ENCODE measurements at places on chromosomes 1 and 21.

- no peak for DNase-seq
Observed at GRCh38 chr1:31306278-31306677, 9.4 kb downstream of the ZCCHC17 start.

- DNase-seq: no peak
Observed at GRCh38 chr1:202565890-202566602, 144.2 kb downstream of the SYT2 start.

DNA sequence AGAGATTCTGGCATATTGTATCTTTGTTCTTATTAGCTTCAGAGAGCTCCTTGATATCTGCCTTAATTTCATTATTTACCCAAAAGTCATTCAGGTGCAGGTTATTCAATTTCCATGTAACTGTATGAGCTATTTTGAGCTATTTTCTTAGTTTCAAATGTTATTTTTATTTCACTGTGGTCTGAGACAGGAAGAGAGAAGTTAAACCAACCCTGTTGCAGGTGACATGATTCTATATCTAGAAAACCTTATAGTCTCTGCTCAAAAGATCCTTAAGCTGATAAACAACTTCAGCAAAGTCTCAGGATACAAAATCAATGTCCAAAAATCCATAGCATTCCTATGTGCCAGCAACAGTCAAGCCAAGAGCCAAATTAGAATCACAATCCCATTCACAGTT, 1644.0 kb upstream of the B3GALT2 start:
- no peak for DNase-seq

GRCh38 chr1:215710036-215710898, 143.2 kb downstream of the KCTD3 start:
- no peak for DNase-seq

DNA sequence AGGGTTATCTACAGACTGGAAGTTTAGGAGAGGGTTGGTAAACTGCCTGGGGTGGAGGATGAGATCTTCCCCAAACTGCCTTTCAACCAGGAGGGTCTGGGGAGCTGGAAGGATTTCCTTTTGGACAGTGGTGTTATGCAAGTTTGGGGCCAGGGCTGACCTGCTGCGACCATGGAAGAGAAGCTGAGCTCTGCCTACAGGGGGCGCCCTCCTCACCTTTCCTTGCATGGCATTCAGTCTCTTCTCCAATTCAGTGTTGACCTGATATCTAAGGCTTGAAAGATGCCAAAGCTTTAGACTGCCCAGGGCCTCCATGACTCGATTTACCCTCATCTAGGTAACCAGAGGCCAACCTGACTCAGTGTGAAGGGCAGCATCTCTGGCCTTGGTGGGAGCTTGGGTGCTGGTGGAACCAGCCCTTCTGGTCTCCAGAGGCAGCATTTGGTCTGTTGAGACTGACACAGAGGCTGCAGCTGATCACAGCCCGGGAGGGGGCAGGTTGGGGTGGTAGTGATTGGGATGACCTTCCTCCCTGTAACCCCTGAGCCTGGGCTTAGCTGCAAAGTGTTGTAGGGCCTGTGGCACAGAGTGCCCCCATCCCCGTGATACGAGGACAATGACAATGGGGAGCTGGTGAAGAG, 170.0 kb downstream of the GRIK3 start:
- DNase-seq: no peak

DNA sequence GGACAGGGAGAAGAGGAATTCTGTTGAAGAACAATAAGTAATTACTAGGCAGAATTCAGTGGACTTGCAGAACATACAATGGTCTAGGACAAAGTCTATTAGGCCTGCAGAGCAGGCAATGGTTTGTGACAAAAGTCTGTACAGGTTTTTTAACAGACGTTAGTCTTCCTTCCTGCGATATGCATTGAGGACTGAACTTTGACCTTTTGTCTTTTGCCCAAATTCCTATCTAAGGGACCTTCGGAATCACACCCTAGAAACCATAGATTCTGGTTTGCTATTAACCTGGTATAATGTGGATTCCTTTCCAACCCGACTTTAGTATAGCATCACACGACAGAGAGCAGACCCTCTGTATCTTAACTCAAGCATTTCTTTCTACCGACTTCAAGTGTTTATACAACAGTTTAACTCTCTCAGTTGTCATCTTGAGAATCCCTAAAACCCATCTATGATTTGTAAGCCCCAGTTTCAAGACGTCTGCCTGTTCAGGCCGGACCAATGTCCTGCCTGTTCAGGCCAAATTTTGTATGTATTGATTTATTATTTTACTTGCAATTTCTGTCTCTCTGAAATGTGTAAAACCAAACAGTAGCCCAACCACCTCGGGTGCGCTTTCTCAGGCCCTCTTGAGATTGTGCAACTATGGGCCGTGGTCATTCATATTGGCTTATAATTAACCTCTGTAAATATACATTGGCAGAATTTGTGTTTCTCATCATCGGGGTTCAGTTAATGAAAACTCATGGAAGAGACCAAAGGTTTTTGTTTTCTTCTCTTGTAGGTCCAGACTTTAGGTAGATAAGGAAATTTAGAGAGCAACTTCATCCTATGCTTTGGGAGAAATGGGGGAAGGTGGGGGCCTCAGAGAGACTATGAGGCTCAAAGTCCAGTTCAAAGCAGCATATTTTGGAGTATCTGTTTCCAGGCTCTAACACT, 76.9 kb upstream of the TNFSF18 start:
- no peak for DNase-seq

DNA sequence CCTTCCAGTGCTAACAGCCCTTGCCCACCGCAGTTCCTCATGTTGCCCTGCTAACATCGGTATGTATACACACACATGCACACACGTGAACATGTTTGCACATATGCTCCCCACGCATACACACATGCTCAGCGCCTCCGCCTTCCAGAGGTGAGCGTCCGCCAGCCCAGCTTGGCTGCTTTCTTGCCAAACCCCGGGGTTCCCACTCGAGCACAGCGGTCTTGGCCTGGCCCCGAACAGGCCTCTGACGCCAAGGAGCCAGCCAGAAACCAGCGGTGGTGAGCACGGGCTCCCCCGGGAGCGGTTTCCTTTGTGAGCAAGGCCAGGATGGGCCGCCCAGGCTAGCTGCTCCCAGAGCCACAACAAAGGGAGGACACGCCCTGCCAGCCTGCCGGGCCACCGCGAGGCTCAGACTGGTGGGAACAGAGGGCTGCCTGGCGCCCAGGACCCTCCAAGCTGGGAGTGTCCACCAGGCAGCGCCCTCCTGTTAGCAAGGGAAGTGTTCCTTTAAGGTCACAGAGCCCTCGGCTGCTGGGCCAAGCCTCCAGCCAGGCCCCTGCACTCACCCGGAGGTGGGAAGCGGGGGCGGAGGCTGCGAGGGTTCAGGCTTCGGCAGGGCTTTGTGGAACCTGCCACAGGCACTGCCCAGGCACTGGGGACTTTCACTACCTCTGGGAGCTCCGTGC, 65.4 kb downstream of the ALPL start:
- DNase-seq: no peak

DNA sequence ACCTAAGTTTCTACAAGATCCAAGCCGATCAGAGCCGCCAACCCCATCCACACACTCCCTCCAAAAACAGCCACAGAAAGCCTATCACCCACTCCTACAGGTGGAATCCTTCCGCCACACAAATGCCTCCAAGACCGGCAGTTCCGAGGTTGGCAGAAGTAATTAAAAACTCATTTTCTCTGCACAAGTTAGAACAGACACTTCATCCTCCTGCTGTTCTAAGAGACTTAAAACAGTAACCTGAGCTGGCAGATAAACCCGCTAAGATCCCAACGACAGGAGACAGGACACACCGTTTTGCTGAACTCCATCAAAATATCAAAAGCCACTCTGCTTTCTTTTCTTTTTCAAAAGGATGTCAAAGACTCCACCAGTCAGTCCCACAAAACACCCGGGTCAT, 2.8 kb downstream of the SSBP3 start:
- DNase-seq: no peak

GRCh38 chr1:33266766-33267165, 10.5 kb downstream of the ZNF362 start:
- no peak for DNase-seq
